Central memory CD8-positive, alpha-beta T cell (primary cell): ENCODE measurements at places on chromosomes 13 and 19.

DNA sequence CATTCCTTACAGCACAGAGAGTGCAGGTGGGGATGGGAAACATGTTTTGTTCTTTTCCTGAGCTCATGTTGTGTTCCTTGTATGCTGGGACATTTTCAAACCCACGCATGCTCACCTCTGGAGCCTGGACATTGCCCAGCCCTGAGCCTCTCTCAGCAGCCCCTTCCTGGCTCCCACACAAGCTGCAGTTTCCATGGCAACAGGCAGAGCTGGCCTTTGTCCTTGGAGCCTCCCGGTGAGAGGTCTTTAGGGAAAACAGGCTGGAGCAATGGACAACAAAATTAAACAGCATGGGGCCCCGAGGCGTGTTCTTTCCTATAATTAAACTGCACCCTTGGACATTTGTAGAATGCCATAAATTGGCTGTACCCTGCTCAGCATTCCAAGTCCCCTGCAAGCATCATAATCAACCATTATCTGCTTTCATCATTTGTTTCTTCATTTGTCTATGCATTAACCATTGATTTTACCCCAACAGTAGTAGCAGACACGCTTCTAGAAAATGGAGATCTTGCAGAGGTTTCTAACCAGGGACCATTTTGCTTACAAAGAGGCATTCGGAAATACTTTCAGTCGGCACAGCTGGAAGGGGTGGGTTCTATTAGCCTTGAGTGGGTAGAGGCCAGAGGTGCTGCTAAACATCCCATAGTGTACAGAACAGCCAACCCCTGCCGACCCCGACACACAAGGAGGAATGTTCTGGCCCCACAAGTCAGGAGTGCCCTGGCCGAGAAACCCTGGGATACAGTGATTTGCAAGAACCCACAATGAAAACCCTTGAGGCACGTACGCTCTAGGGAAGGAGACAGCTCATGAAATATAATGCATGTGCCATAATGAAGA lies 133.4 kb upstream of the PEG3 start:
- H3K4me3 ChIP-seq = no peak overlapping the region
- H3K27me3 ChIP-seq = peaks cover 11% of the 10 kb centered on the region
- H3K36me3 ChIP-seq = no peaks in the 10 kb centered on the region
- no peak for DNase-seq
- peaks cover 5% of the 10 kb centered on the region for H3K4me1 ChIP-seq
- H3K27ac ChIP-seq = no peak overlapping the region

DNA sequence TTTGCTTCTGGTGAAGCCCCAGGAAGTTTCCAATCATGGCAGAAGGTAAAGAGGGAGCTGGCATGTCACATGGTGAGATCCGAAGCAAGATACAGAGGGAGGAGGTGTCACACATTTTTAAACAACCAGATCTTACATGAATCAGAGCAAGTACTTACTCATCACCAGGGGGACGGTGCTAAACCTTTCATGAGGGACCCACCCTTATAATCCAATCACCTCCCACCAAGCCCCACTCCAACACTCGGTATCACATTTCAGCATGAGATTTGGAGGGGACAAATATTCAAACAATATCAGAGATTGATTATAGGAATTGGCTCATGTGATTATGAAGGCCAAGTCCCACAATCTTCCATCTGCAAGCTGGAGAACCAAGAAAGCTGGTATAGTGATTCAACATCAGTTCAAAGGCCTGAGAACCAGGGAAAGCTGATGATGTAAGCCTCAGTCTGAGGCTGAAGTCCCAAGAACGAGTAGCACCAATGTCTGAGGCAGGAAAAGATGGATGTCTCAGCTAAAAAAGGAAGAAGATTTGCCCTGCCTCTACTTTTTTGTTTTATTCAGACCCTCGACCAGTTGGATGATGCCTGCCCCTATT lies 58.6 kb upstream of the WDFY2 start:
- DNase-seq = no peak
- H3K4me3 ChIP-seq = no peak overlapping the region
- H3K27ac ChIP-seq = no peak overlapping the region
- no peaks in the 10 kb centered on the region for H3K36me3 ChIP-seq
- no peaks in the 10 kb centered on the region for H3K27me3 ChIP-seq
- H3K4me1 ChIP-seq = peaks cover 16% of the 10 kb centered on the region

GRCh38 chr19:30739394-30739793 lies 367.2 kb downstream of the ZNF536 start:
- H3K27me3 ChIP-seq = peaks cover 46% of the 10 kb centered on the region
- H3K4me1 ChIP-seq = no peaks in the 10 kb centered on the region
- H3K36me3 ChIP-seq = no peaks in the 10 kb centered on the region
- H3K27ac ChIP-seq = no peak overlapping the region
- H3K4me3 ChIP-seq = no peak overlapping the region
- no peak for DNase-seq

- H3K4me1 ChIP-seq = no peaks in the 10 kb centered on the region
- no peaks in the 10 kb centered on the region for H3K36me3 ChIP-seq
- no peak overlapping the region for H3K4me3 ChIP-seq
- no peaks in the 10 kb centered on the region for H3K27me3 ChIP-seq
Observed at GRCh38 chr13:60001889-60002288, 161.8 kb downstream of the DIAPH3 start.

- H3K27ac ChIP-seq = peak overlapping the region; percentile 11
- DNase-seq = no peak
Observed at GRCh38 chr13:41952749-41953148, 8.2 kb downstream of the VWA8 start.

- H3K4me1 ChIP-seq = no peaks in the 10 kb centered on the region
- DNase-seq = no peak
- no peaks in the 10 kb centered on the region for H3K27me3 ChIP-seq
- H3K36me3 ChIP-seq = no peaks in the 10 kb centered on the region
- no peak overlapping the region for H3K27ac ChIP-seq
Observed at GRCh38 chr13:61149331-61149730, 266.3 kb downstream of the PCDH20 start.

- H3K27me3 ChIP-seq = peaks cover 47% of the 10 kb centered on the region
- no peaks in the 10 kb centered on the region for H3K4me1 ChIP-seq
- H3K4me3 ChIP-seq = no peak overlapping the region
- H3K36me3 ChIP-seq = no peaks in the 10 kb centered on the region
- no peak for DNase-seq
Observed at GRCh38 chr13:36875431-36875830, 44.6 kb downstream of the SMAD9 start.

- H3K36me3 ChIP-seq = peaks cover 2% of the 10 kb centered on the region
- no peaks in the 10 kb centered on the region for H3K4me1 ChIP-seq
- no peak overlapping the region for H3K4me3 ChIP-seq
- no peak for DNase-seq
- no peak overlapping the region for H3K27ac ChIP-seq
Observed at GRCh38 chr13:98586400-98587345, 9.8 kb upstream of the STK24 start.

- no peak for DNase-seq
- no peak overlapping the region for H3K27ac ChIP-seq
- no peaks in the 10 kb centered on the region for H3K36me3 ChIP-seq
- H3K4me1 ChIP-seq = no peaks in the 10 kb centered on the region
Observed at GRCh38 chr13:22629374-22629773, 551.4 kb upstream of the SGCG start.

GRCh38 chr19:55188625-55189024 lies 8.5 kb upstream of the SYT5 start:
- peaks cover 2% of the 10 kb centered on the region for H3K36me3 ChIP-seq
- H3K27me3 ChIP-seq = peaks cover 60% of the 10 kb centered on the region
- no peak overlapping the region for H3K27ac ChIP-seq
- H3K4me3 ChIP-seq = no peak overlapping the region
- H3K4me1 ChIP-seq = peaks cover 10% of the 10 kb centered on the region

GRCh38 chr13:48094404-48094780 lies 512 bp downstream of the MED4 start:
- DNase-seq = no peak
- peaks cover 42% of the 10 kb centered on the region for H3K4me1 ChIP-seq
- peaks cover 7% of the 10 kb centered on the region for H3K27me3 ChIP-seq
- peaks cover 17% of the 10 kb centered on the region for H3K36me3 ChIP-seq
- peak overlapping the region; percentile 97 for H3K27ac ChIP-seq

GRCh38 chr19:40804783-40805242 lies 5.8 kb downstream of the EGLN2 start:
- DNase-seq = no peak
- H3K4me3 ChIP-seq = peak overlapping the region; percentile 98
- H3K36me3 ChIP-seq = peaks cover 68% of the 10 kb centered on the region
- H3K4me1 ChIP-seq = peaks cover 85% of the 10 kb centered on the region

DNA sequence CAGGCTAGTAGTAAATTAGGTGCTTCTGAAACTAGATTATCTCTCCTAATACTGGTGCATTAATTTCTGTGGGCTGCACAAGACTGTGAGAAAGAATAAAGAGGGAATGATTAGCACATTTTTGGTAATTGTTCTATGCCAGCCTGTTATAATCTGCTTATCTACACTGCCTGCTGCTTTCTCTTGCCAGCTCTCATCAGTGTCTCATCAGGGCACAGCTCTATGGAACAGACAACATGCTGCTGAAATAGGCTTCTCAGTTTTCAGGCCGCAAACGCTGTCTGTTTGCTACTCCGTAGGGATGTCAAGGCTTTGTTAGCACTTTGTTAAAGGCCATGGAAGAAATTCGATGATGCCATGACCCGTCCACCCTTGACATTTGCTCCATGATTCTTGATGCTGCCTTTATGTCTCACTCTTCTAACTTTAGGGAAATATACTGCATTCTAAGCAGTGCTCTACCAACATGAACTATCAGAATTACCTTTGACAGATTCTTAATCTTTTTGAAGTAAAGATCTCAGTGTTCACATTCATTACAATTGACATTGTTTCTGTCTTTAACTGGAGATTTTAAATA lies 84.0 kb upstream of the PRR20A start:
- H3K4me3 ChIP-seq = no peak overlapping the region
- no peaks in the 10 kb centered on the region for H3K36me3 ChIP-seq
- no peak for DNase-seq
- H3K27ac ChIP-seq = no peak overlapping the region
- no peaks in the 10 kb centered on the region for H3K27me3 ChIP-seq

DNA sequence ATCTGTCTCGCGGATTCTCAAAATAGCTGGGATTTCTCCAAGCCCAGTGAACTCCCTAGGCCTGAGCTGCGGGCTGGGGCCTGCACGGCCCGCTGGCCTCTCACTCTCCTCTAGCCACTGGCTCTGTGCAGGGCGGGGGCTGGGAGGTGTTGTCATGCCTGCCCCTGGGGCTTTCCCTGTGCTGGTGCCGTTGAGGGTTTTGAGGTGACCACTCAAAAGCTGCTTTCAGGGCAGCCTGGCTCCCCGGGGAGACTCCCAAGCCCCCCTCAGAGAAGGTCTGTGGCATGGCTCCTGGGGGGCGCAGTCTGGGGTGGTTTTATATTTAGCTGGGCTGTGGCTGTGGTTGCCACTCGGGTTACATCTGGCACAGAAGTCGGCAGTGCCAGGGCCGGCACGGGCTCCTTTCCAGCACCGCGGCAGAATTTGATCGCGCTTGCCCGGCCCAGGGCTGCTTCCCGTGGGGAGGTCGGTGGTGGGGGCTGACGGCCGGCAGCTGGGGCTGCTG lies 10.0 kb downstream of the NDUFB7 start:
- H3K27ac ChIP-seq = peak overlapping the region; percentile 76
- peaks cover 27% of the 10 kb centered on the region for H3K4me1 ChIP-seq
- H3K27me3 ChIP-seq = no peaks in the 10 kb centered on the region
- H3K36me3 ChIP-seq = peaks cover 15% of the 10 kb centered on the region

- H3K27ac ChIP-seq = no peak overlapping the region
- no peak for DNase-seq
- no peaks in the 10 kb centered on the region for H3K4me1 ChIP-seq
- no peaks in the 10 kb centered on the region for H3K36me3 ChIP-seq
Observed at GRCh38 chr13:62038214-62038613, 622.6 kb upstream of the PCDH20 start.

DNA sequence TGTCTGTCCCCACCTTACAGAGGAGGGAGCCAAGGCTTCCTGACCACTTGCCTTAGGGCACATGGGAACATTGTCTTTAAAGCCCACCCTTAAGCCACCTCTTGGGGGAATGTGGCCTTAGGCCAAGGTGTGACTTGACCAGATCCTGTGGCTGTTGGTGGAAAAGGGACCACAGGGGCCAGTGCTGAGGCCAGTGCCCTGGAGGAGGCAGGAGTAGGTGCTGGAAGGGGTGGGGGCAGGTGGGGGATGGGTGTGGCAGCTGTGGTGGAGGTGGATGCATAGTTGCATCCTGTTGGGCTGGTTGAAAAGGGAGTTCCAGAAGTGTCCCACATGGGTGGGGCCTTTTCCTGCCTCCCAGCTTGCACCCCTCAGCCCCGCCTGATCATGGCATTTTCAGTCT lies 44.8 kb downstream of the DNM2 start:
- peak overlapping the region; percentile 93 for H3K27ac ChIP-seq
- peaks cover 18% of the 10 kb centered on the region for H3K36me3 ChIP-seq
- peak overlapping the region; percentile 67 for H3K4me3 ChIP-seq
- H3K27me3 ChIP-seq = no peaks in the 10 kb centered on the region

GRCh38 chr19:6730153-6730804 lies 7.1 kb downstream of the GPR108 start:
- no peak overlapping the region for H3K4me3 ChIP-seq
- H3K27me3 ChIP-seq = no peaks in the 10 kb centered on the region
- peaks cover 10% of the 10 kb centered on the region for H3K36me3 ChIP-seq
- peaks cover 13% of the 10 kb centered on the region for H3K4me1 ChIP-seq
- no peak overlapping the region for H3K27ac ChIP-seq
- no peak for DNase-seq

DNA sequence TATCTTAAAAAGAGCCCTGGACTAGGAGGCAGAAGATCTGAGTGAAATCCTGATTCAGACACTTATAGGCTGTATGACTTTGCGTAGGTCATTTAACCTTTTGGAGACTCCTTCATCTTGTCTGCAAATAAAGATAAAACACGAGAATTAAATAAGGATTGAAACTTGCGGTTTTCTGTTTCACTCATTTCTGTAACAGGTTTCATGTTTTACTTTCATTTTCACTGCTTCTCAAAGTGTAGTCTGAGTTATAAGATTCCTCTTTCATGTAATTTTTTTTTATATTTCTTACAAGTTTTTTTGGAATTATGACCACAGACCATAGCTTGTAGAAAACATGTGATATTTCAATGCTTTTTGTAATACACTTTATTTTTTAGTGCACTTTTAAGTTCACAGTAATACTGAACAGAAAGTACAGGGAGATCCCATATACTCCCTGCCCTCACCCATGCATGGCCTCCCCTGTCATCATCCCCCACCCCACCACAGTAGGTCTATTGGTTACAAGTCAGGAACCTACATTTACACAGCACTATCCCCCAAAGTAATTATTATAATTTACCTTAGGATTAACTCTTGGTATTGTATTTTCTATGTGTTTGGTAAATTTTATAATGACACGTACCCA lies 174.6 kb downstream of the ITGBL1 start:
- H3K36me3 ChIP-seq = no peaks in the 10 kb centered on the region
- peak overlapping the region; percentile 35 for H3K27ac ChIP-seq
- H3K4me1 ChIP-seq = peaks cover 25% of the 10 kb centered on the region
- DNase-seq = no peak
- peaks cover 12% of the 10 kb centered on the region for H3K27me3 ChIP-seq
